ENCODE measurements at places on chromosomes 12 and 14.

DNA sequence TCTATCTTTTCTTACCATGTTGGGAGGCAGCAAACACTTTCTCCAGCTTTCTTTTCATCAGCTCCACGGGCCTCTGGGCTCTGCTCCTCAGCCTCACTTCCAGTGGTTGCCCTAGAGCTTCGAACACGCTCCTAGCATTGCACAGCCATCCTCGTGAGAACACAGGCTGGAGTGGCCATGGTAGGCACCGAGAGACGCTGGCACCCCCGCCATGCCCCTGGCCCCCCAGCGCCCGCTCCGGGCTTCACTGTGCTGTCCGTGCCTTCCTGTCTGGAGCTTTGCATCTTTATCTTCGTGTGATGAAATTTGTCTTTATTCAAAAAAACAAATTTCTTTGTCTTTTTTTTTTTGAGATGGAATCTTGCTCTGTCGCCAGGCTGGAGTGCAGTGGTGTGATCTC lies 352.2 kb downstream of the TMEM121 start:
- no peak for DNase-seq

GRCh38 chr12:182381-182892 lies 31.5 kb downstream of the SLC6A12 start:
- no peak for DNase-seq

DNA sequence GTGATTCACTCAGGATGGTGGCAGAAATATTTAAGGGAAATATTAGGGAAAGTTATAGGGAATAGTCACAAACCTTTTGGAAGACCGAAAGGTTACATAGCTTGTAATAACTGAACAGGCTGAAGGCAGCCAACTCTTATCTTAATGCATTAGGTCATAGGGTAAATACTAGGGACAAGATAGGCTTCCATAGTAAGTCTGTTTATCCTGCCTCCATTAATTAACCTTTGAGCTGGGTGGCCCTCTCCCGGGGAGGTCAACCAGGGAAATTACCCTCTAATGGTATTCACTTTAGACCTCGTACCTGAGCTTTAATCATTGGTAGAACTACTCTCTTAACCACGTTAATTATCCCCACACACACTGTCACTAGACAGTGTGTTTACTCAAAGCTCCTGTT lies 981.8 kb downstream of the SLC16A7 start:
- DNase-seq, result no peak

GRCh38 chr14:54094765-54095164 lies 138.1 kb upstream of the BMP4 start:
- no peak for DNase-seq

DNA sequence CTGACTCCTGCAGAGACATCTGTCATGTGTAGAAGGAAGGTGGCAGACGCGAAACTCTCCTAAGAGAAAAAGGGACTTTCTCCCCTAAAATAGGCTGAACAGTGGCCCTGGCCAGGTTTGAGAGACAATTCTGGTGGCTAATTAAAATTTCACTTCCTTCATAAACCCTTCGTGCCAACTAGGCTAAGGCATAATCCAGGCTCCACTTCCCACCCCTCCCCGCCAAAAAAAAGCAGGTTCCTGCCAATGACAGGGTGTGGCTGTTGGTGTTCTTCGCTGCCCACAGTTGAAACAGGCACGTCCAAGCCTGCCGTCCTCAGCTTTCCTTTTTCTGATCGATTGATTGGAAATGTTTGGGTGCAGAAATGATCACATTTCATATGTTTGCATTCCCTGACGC lies 144.6 kb downstream of the GCH1 start:
- DNase-seq, result no peak

- DNase-seq, result no peak
Observed at GRCh38 chr12:84305144-84305543, 607.5 kb downstream of the SLC6A15 start.

DNA sequence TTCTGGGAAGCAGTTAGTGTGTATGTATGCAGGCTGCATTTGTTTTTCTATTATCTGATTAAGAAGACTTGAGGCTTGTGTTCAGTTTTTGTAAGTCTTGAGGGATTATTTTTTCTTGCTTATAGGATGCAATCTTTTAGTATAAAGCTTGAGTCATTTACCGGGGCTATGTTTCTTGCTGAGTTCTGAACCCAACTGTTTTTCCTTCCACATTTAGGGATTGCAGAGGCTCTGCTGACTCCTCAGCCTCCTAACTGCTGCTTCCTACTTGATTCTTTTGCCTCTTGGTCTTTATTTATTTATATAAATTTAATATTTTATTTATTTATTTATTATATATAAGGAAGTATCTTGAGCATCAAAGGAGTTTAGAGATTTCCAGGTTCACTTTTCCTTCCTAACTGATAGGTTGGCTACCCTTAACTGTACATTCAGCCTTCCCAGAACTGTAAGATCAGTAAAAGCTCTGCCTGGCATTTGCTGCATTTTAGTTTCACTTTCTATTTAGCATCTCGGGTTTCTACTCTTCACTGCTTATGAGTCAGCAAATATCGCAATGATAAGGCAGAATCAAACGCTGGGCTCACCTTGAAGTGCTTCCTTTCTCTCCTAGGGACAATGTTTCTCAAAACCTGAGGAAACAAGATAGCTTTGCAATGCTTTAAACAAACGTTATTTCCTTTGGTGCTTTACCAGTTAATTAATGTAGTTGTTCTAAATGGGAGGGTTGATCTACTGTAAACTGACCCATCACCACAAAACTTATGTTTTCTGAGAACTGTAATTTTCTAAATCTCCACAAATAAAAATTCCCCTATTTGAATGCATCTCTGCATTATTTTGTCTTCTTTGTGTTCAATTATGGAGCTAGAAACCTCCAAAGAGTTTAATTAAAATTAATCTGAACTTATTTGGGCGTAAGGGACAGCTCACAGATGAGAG lies 1183.7 kb upstream of the TMEM132C start:
- no peak for DNase-seq

DNA sequence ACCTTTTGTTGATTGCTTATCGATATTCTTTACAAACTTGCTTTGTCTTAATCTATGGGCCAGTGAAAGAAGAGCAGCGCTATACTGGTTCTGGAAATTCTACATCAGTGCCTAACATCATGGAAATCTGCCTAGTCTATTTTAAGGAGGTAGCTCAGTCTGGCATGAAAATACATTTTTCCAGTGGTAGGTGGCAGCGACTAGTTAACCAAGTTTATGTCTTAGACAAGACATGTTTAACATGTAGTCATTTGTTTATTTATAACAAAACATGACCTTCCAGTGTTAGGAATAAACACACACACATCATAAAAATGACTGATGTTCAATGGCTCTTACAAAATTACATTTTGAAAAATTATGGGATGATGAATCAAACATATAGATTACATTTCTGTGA lies 336.0 kb upstream of the SOX5 start:
- DNase-seq, result no peak

DNA sequence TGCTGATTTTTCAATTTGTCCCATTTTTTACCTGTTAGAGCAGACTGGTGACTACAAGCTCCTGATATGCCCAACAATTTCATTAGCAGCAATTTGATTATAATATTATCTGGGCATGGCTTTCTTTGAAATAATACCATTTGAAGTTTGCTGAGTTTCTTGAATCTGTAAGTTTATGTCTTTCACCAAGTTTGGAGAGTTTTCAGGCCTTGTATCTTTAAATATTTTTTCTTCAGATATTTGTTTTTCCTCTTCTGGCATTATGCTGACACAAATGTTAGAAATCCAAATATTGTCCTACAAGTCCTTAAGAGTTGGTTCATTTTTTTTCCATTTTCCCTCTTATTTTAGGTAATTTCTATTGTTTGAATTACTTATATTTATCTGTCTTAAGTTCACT lies 30.4 kb downstream of the SLC2A13 start:
- no peak for DNase-seq

DNA sequence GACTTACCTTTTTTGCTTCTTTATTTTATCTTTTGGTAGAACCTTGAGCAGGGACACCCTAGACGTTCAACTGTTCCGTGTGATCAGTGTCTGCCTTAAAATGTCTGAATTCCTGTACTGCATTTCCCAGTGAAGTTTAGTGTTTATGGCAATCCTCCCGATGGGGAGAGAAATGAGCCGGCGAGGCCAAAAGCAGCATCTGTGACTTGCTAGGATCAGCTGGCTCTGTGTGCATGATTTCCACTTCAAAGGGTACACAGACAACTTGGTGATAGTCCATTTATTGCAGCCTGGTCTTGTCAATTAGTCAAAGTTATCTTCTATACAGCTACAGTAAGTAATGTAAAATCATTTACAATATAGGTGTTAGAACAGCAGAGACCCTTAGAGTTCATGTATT lies 768.5 kb downstream of the DIO2 start:
- no peak for DNase-seq

DNA sequence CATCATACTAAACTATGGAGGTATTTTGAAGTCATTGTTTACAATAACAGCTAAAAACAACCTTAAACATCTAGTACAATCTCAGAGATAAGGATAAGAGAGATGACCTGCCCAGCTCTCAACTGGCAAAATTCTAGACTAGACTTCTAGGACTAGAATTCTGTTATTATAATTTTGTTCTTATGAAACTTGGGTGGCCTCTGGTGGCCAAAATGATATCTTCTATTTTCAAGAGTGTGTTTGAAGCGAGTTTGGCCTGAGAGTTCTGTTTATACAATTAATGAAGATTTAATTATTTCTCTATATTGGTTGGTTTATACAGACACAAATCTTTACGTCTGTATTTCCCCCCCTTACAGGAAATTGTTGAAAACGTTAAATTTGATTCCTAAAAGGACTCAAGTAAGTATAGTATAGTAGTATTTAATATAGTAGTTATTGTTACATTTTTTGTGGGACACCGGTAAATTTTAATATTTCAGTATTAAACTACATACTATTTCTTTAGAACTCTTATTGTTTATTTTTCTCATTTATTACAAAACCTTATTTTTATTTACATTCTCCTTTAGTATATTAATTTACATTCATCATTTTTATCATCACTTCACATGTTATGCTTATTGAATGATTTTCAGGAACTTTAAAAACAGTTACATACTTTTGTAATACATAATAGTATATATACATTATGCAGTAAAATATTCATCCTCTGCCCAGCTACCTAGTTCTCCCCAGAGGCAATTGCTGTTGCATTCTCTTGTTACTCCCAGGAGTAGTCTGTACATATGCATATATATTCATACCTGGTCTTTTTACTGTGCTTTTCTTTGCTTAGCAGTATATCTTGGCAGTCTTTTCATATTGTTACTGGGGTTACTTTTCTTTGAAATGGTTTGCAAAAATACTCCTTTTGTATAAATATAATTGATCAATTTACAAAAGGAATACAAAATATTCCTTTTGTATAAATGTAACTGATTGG lies 6.6 kb downstream of the PPHLN1 start:
- no peak for DNase-seq

- DNase-seq, result no peak
Observed at GRCh38 chr12:13289653-13290289, 93.2 kb downstream of the EMP1 start.

GRCh38 chr12:92775416-92775815 lies 72.6 kb downstream of the PLEKHG7 start:
- no peak for DNase-seq

DNA sequence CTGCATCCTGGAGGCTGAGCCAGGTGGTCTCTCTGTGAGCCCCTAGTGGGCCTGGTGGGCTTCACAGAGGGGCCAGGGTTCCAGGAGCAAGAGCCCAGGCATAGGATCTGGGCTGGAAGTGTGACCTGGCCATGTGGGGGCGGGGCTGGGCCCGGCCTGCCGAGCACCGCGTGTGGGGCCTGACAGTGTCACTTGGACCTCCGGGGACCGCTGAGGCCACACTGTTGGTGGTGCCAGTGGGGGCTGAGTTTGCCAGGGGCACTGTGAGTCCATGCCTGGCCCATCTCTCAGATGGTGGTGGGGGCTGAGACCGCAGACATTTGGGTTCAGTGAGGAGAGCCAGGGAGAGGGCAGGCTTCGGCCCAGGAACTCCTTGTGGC lies 5.2 kb downstream of the FBRSL1 start:
- DNase-seq, result no peak

GRCh38 chr12:34347367-34347766 lies 325.1 kb downstream of the ALG10 start:
- DNase-seq, result no peak

DNA sequence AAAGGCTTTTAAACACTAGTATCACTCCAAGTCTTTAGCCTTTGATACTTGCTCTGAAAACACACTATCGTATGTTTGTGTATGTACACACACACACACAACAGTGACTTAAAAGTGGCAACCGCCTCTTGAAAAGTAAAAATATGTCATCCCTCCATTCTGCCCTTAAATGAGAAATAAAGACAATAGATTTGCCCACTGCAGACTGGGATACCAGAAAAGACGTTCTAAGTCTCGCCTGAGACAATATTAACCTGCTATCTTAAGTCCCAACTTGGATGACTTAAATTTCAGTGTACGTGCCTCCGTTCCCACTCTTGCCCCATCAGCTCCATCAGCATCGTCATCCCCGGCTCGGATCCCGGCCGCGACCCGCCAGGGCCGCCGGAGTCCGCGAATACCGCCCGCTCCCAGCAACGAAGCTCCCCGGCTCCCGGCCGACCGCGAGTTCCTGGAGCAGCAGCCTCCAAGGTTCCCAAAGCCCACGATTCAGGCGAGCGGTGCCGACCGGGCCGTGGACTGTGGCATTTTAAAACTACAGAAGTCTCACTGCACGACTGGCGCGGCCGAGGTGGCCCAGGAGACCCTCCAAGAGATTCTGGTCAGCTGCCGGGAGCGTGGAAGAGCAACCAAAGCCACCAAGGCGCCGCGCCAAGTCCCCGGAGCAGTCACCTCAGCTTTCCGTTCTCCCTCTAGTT lies 2.8 kb upstream of the ARID2 start:
- peak; percentile 33 for DNase-seq

GRCh38 chr12:96015672-96016071 lies 19.5 kb upstream of the HAL start:
- DNase-seq, result no peak

GRCh38 chr12:126663304-126664094 lies 1598.3 kb downstream of the AACS start:
- no peak for DNase-seq

- no peak for DNase-seq
Observed at GRCh38 chr14:25108959-25109358, 59.0 kb upstream of the STXBP6 start.

DNA sequence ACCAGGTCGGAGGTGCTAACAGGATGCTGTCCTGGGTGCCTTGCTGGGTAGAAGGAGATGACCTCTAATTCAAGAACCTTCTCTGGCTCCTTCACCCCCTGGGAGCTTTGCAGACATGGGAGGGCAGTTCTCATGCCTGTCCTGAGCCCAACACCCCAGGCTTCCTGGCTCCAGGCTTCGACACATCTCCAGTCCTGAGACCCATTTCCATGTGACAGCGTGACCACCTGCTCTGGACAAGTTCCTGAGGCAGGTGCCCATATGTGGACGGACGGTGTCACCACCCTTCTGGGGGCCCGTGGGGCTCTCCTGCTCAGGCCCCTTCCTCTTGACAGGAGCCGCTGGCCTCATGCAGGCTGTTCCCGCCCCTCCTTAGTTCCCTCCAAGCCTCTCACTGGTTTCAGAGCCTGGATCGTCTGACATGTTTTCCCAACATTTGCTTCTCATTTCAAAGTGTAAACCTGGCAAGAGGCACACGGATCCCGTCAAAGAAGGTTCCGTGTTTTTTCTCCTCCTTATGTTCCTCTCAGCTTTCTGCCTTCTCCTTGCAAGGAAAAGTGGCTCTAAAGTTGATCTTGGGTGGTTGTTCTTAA lies 291.9 kb upstream of the RTL1 start:
- no peak for DNase-seq

- no peak for DNase-seq
Observed at GRCh38 chr12:103805655-103806360, 35.2 kb downstream of the NT5DC3 start.

- DNase-seq, result no peak
Observed at GRCh38 chr14:62592877-62593276, 452.4 kb downstream of the KCNH5 start.

- no peak for DNase-seq
Observed at GRCh38 chr12:93944911-93945310, 203.5 kb upstream of the PLXNC1 start.
